ENCODE measurements at places on chromosomes 11 and 22. TPM values are rescaled to one million over a fixed set of nuclear protein-coding genes. Genes with fewer than 3 reads are reported as not detected.

DNA sequence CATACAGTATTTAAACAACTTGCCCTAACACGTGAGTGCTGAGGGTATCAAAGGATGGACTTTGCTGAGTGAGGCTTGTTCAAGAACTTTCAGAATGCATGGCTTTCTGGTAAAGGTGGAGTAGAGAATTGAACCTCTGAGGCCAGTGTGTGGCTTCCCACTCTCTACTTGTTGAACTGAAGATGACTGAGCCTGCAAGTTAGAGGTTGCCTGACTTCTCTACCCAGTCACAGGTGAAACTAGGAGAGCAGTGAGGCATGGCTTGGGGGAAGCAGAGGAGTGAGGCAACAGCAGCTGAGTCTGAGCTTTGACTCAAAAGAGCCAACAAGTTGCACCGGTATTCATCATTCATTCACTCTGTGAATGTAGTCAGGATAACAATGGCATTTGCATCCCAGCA, 256.4 kb upstream of the SESN3 start:
- H3K4me3 ChIP-seq: no peak overlapping the region
- peaks cover 14% of the 10 kb centered on the region for H3K4me1 ChIP-seq
- no peaks in the 10 kb centered on the region for H3K27me3 ChIP-seq
- H3K36me3 ChIP-seq: no peaks in the 10 kb centered on the region

The PDGFB gene
- not detected for total RNA-seq

DNA sequence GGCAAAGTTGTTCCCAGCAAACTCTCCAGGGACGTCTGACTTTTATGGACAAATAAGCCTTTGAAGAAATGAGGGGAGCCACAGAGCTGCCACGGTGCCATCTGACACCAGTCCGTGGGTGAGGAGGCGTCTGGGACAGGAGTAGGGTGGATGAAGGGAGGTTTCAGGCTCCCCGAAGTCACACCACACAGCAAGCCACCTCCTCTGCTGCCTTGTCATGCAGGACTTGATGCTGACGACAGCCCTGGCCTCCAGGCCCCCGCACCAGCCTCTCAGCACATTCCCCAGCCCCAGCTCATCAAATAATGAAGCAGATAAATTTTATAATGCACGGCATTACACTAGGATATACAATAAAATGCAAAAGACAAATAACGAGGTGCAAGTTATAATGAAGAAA, 156.5 kb downstream of the CEP164 start:
- peaks cover 13% of the 10 kb centered on the region for H3K27me3 ChIP-seq
- DNase-seq: no peak
- H3K4me3 ChIP-seq: no peak overlapping the region
- no peaks in the 10 kb centered on the region for H3K4me1 ChIP-seq
- H3K27ac ChIP-seq: no peak overlapping the region

The GLB1L3 gene
- not detected for total RNA-seq

DNA sequence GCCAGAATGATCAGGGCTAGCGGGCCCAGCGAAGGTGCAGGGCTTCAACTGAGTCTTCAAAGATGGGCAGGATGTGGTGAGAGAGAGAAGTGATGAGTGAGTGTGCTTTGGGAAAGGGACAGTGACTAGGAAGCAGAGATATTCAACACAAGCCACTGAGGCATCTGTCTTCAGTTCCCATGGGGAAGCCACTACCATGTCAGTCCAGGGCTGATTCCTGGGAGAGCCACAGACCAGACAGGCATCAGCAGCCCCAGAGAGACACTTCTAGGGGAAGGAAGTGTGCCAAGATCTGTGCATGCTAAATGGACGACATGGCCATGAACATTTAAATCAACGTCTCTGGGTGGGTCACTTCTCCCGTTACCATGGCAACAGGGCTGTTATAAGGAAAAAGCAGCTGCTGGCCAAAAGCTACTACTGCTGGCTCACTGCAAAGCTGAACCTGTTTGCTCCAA, 28.5 kb downstream of the P4HA3 start:
- peaks cover 2% of the 10 kb centered on the region for H3K27me3 ChIP-seq
- no peak overlapping the region for H3K27ac ChIP-seq

GRCh38 chr22:25680956-25681355, 61.0 kb upstream of the MYO18B start:
- no peak for DNase-seq
- no peak overlapping the region for H3K4me3 ChIP-seq
- no peaks in the 10 kb centered on the region for H3K27me3 ChIP-seq
- H3K27ac ChIP-seq: no peak overlapping the region

GRCh38 chr22:19845054-19845722, 9.5 kb downstream of the GNB1L start:
- H3K36me3 ChIP-seq: peaks cover 7% of the 10 kb centered on the region
- no peak for DNase-seq
- no peak overlapping the region for H3K4me3 ChIP-seq
- H3K27ac ChIP-seq: no peak overlapping the region

The RAG2 gene
- total RNA-seq: not detected

- peaks cover 2% of the 10 kb centered on the region for H3K36me3 ChIP-seq
- no peak overlapping the region for H3K27ac ChIP-seq
- peaks cover 19% of the 10 kb centered on the region for H3K4me1 ChIP-seq
Observed at GRCh38 chr11:61114913-61115312, 12.6 kb downstream of the CD5 start.

The KRTAP5-10 gene
- total RNA-seq: 0.27 TPM

GRCh38 chr11:15590132-15590531, 475.4 kb downstream of the INSC start:
- H3K27ac ChIP-seq: no peak overlapping the region
- no peaks in the 10 kb centered on the region for H3K27me3 ChIP-seq
- no peaks in the 10 kb centered on the region for H3K36me3 ChIP-seq
- H3K4me1 ChIP-seq: no peaks in the 10 kb centered on the region
- DNase-seq: no peak
- no peak overlapping the region for H3K4me3 ChIP-seq

- no peak overlapping the region for H3K4me3 ChIP-seq
- DNase-seq: no peak
- peaks cover 20% of the 10 kb centered on the region for H3K27me3 ChIP-seq
- H3K36me3 ChIP-seq: no peaks in the 10 kb centered on the region
- no peaks in the 10 kb centered on the region for H3K4me1 ChIP-seq
Observed at GRCh38 chr22:29434288-29434687, 4.1 kb upstream of the RFPL1 start.

DNA sequence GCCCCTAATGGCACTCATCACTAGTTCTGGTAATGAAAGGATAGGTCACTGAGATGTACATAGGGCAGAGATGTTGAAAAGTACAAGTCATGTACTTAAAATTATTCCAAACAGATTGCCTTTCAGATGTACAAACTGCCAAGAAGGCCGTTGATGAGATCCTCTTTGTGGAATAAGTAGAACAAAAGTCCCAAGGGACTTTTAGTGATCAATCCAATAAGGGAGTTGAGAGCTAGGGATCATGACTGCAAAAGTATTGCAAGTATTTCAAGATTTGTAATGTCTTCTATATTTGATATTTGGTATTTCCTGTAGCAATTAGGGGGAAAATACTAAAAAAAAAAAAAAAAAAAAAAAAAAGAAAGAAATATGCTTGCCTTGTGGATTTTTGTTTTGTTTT, 82.2 kb downstream of the ATG16L2 start:
- no peak overlapping the region for H3K4me3 ChIP-seq
- H3K27ac ChIP-seq: no peak overlapping the region
- H3K27me3 ChIP-seq: no peaks in the 10 kb centered on the region
- H3K4me1 ChIP-seq: peaks cover 8% of the 10 kb centered on the region
- DNase-seq: no peak

- H3K4me1 ChIP-seq: peaks cover 35% of the 10 kb centered on the region
- H3K27me3 ChIP-seq: no peaks in the 10 kb centered on the region
- H3K4me3 ChIP-seq: peak overlapping the region; percentile 61
- DNase-seq: peak; percentile 51
Observed at GRCh38 chr22:46684706-46685105, 53.3 kb downstream of the CERK start.

The P2RY2 gene
- 0.22 TPM for total RNA-seq

The STARD10 gene
- total RNA-seq: 42.6 TPM

The PRR5L gene
- total RNA-seq: 1.7 TPM

The SYCE3 gene
- not detected for total RNA-seq

DNA sequence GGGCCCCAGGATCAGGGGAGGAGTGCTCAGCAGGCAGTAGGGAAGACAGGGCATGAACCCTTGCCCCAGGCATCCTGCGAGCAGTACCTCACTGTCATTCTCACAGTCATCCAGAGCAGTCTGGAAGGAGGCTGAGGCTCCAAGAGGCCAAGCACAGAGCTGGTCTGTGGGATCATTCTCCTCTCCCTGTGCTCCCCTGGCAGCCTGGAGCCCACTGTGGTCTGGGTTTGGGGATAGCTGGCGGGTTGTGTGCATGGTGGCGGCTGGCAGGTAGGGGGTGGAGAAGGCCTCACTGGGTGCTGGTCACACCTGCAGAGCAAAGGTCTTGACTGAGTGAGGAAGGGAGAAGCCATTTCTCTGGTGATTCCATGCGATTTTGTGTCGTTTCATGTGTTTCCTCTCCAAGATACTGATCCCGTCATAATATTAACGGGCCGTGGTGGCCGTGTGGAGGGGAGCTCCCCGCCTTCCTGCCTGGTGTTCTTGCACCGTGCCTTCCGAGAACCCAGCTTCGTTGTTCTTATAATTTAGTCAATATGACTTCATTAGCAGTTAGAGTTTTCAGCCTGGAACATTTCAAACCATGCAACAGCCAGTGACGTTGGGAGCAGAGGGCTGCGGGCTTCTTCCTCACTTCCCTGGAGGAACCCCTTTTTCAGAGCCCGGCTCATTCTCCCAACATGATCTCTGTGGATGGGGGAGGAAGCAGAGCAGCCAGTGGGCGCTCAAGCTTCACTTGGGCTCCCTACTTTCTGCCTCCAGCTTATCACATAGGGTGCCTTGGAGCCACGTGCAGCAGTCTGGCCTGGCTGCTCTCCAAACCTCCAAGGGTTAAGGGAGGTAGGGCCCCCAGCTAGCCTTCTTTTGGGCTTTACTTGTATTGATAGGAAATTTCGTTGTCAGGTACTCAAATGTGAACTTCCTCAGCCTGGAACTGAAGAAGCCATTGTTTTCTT, 20.8 kb upstream of the ADORA2A start:
- H3K27ac ChIP-seq: no peak overlapping the region
- peaks cover 40% of the 10 kb centered on the region for H3K36me3 ChIP-seq
- no peak overlapping the region for H3K4me3 ChIP-seq
- no peaks in the 10 kb centered on the region for H3K27me3 ChIP-seq
- DNase-seq: no peak

The SOX10 gene
- not detected for total RNA-seq

DNA sequence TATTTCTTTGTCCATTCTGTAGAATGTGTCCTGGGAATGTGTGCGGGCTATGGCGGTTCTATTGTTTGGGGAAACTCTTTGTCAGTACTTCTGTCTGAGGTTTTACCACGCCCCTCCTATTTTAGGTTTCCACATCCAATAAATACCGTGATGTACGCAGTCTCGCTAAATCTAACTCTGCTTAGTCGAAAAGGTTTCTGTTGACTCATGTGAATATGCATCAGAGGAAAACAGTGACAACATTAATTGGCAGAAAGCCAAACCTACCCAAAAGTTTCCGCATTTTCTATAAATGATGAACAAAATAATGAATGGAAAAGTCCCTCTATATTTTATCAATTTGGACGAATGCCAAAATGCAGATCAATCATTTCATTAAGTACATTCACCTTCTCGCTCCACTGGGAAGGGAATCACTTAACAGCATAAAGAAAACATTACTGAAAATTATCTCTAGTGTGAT, 143.4 kb downstream of the MAML2 start:
- H3K27ac ChIP-seq: no peak overlapping the region
- peaks cover 63% of the 10 kb centered on the region for H3K4me1 ChIP-seq
- no peak for DNase-seq
- H3K36me3 ChIP-seq: peaks cover 6% of the 10 kb centered on the region
- H3K4me3 ChIP-seq: no peak overlapping the region

Measured in activated B cell treated with CpG ODN at 0.5 μM for 24 hours (primary cell).